GM23248 (cell line): ENCODE measurements at places on chromosomes 3 and 15.

DNA sequence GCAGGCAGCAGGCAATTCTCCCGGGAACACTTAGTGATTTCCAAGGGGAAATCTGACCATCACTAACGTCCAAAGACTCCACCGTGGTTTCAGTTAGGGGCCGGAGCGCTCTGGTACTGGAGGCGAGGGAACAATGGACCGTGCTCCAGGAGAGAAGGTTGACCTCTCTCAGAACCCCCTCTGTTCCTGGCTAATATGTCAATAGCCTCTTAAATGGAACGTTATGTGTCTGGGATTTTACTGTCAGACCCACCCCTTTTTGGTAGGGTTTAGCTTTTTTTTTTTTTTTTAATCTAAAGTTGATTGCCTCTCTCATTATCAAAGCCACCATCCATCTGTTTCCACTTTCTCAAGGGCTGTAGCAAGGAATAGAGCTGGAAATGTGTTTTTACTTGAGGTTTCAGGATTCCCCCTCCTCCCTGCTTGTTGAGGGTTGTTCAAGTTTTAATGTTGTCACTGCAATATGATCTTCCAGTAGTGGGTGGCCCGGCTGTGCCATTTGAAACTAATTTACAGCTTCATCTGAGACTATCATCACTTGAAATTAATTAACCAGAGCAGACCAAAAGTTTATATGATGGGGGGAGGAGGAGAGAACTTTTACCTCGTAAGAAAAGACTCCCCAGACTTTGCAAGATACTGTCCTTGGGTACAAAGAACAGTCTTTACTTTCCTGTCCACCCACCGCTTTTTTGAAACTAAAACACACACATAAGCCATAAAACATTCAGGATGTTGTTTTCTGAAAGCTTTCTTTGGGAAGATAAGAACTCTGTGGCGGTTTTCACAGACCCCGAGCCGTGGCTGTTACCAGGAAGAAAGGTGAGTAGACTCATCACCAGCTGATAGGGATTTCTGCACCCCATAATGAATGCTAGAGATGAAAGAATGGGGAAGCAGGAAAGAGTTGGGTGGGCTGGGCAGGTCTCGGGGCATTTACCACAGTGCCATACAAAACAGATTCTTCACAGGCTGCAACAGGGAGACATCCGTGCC, 187.8 kb downstream of the UACA start:
- DNase-seq, result peak; percentile 41

GRCh38 chr3:143433787-143434378, 314.3 kb downstream of the CHST2 start:
- DNase-seq, result peak; percentile 14

- no peak for DNase-seq
These were observed 137.9 kb downstream of the SUCLG2 start for GRCh38 chr3:67516496-67516895.

DNA sequence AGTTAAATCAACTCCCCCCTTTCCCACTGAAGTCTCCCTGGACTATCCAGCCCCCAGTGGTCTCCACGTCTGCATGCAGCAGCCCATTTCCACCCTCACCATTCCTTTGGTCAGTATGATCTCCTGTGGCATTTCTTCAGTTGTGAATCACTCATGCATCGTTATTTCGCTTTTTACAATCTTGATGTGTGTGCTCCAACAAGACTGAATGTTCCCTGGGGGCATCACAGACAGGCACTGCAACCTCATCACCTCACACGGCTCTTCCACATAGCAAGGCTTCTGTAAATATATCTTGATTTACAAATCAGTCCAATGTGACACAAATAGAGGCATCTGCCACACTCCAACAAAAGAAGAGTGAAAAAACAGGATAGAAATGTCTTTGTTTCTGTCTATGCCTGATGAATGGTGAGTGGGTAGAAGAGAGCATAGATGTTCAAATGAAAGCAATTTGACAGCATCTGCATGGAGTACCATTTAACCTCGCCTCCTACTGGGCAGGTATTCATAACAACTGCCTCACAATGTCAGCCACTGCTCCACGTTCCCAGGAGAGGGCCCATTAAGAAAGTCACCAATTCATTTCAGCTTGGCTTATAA, 5.2 kb downstream of the HEG1 start:
- DNase-seq, result no peak

DNA sequence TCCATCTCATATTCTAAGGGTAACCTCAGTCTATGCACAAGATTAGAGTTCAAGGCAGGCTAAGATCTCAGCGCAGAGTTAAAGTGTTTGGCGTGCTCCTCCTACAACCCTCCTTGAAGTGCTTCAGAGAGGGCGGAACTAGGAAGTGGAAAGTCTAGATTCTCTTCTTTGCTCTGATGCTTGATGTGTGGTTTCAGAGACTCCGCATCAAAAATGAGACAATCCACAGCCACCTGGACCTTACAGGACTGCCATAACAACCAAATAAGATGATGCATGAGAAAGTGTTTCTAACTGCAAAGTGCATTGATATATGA, 161.3 kb upstream of the ATP11B start:
- no peak for DNase-seq

DNA sequence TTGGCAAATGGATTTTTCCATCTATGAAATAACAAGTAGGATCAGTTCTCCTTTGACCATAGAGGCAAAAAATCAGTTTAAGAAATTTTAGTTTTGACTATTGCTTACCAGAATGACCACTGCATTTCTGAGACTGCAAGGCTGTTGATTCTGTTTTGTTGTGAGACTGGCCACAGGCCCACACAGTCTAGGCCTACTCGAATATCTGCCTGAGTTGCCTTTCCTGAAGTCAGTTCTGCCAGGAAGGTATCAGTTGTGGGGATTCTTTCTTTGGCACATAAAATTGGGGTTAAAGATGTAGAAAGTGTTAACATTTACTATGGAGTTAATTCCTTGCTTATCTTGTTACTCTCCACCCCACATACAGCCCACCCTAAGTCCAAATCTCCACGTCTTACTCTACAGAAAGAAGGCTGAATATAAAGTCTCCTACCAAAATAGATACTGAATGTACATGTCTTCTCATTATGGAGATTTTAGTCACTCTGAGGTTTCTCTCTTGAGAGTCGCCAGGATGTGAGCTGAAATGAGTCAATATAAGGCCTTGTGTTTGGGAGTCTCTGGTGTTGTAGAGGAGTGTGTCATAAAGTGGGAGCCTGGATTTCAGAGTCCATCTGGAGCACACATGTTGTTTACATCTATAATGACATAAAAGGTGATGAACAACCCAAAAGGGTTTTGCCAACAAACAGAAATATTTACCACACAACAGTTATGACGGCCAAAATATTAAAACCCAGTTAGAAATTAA, 45.0 kb upstream of the WWTR1 start:
- peak; percentile 97 for DNase-seq

- no peak for DNase-seq
These were observed 152.3 kb upstream of the SNTN start for GRCh38 chr3:63500196-63500595.

GRCh38 chr15:57654153-57654852, 52.2 kb upstream of the POLR2M start:
- peak; percentile 86 for DNase-seq

DNA sequence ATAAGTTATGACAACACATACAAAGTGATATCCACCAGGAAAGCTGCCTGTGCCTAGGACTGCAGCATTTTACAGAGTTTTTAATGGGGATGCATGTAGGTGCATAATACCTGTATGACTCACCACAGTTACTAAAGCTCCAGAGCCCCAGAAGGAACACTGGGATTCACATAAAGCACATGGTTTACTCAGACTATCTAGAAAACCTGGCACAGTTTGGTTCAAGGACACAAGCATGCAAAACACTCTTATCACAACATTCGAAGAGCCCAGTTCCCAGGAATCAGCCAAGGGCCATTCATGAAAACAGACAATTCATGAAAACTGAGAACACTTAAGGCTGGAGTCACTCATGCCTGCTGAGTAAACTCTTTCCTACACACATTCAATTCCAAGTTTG, 261.0 kb downstream of the PYDC2 start:
- DNase-seq, result no peak

DNA sequence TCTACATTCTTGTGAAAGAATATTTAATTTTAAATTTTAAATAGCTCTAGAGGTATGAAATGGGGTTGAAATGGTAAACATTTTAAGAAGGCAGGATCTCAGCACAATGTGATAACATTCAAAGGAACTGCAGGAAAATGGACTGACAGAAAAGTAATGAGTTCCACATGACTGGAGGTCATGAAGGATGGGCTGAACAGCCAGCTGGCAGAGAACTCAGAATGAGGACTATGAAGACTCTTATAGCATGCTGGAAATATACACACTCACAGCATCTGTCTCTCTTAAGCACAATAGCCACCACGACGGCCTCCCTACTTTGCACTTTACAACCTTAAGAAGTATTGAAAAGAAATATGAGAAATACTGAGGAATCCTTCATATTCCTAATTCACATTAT, 94.7 kb downstream of the TNIK start:
- no peak for DNase-seq

GRCh38 chr3:79766496-79767193, 1.2 kb downstream of the ROBO1 start:
- DNase-seq, result no peak
